IPS DF 6.9 (cell line): ENCODE measurements at places on chromosomes 11 and 22.
A peak's percentile ranks its signal among the peaks of the same experiment; 100 is the strongest.

DNA sequence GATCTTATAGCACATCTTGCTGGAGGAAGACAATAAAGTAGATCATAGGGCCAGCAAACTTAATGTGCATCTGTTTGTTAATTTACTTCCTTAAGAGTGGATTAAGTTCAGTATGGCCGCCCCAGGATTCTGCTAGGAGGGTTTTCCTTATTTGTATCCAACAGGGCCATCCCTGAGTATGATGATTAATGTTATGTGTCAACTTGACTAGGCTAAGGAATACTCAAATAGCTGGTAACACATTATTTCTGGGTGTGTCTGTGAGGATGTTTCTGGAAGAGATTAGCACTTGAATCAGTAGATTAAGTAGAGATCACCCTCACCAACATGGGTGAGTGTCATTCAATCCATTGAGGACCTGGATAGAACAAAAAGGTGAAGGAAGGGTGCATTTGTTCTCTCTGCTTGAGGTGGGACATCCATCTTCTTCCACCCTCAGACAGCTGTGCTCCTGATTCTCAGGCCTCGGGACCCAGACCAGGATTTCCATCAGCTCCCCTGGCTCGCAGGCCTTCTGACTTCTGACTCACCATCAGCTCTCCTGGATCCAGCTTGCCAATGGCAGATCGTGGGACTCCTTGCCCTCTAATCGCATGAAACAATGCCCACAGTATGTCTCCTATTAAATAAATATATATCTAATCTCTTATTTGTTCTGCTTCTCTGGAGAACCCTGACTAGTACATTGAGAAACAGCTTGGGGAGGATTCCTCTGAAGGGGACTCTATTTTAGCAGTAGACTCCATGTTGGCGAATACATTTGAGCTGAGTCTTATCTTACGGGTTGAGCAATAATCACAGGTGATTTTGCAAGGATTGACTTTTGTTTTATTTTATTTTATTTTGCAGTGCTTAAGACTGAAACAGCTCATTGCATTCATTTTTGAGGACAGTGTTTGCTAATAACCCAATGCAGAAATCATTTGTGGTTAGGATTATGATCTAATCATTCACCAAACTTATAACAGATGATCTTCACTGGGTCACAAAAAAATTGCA lies 9.0 kb upstream of the ZBTB44 start:
- DNase-seq, result no peak

DNA sequence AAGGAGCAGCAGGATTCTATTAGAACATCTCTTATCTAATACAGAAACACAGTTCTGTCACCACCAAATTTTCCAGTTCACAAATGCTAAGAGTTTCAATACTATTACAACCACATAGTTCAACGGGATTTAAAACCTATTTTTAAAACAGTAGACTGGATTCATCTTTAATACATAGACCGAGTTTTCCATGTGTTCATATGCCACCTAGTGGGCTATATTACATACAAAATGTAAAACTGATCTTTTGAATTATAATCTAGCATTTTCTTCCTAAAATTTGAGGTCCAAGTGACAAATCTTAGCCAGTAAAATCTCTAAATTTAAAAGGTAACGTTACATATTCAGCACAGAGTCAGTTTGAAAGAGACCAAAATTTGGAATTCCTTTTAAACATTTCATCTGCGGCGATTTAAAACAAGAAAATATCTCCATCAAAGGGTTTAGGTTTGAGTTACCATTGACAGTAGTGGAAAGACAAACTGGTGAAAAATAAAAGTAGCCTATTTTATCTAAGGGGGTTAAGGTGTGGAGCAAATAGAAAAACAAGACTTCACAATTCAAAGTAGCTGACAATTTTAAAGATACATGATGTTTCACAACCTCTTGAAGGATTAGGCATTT lies 269.3 kb upstream of the MPPED2 start:
- DNase-seq, result no peak

GRCh38 chr22:36363349-36363981 lies 24.3 kb downstream of the MYH9 start:
- DNase-seq, result no peak

GRCh38 chr11:62393735-62394134 lies 25.1 kb upstream of the SCGB1A1 start:
- DNase-seq, result no peak

DNA sequence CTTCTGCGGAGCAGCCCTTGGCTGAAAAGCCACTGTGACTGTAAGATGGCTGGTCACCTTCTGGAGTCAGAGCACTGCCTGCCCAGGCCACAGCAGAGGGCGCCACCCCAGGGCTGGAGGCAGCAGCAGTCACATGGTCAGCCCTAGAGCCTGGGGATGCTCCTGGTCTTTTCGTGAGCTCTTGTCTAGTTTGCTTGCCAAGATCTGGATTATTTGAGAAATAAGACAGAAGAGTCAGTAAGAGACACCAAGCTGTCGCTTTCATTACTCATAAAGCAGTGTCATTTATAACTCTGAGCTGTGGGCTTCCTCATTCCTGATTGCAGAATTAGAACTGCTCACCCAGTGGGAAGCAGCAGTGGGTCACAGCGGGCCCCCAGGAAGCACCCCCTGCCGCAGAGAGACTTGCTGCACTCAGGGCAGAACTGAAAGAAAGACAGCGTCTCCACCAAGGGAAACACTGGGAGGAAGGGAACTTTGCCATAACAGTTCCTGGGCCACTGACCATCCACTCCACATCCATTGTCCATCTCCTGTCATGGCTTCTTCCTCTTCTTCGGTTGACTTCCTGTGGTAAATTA lies 56.7 kb downstream of the PPP6R2 start:
- peak; percentile 37 for DNase-seq

GRCh38 chr11:7973011-7973410 lies 7.8 kb upstream of the NLRP10 start:
- DNase-seq, result no peak
